ENCODE measurements at places on chromosomes 12 and 14. TPM values are rescaled to one million over a fixed set of nuclear protein-coding genes. Genes with fewer than 3 reads are reported as not detected.

- peaks cover 83% of the 10 kb centered on the region for H3K36me3 ChIP-seq
- no peak overlapping the region for H3K4me3 ChIP-seq
- DNase-seq: no peak
Measured at GRCh38 chr14:23079716-23080115, 15.2 kb downstream of the ACIN1 start.

- H3K4me3 ChIP-seq: no peak overlapping the region
- no peaks in the 10 kb centered on the region for H3K27me3 ChIP-seq
- H3K4me1 ChIP-seq: no peaks in the 10 kb centered on the region
- no peak overlapping the region for H3K27ac ChIP-seq
- no peak for DNase-seq
Measured at GRCh38 chr12:88643685-88644084, 63.4 kb upstream of the KITLG start.

- no peaks in the 10 kb centered on the region for H3K4me1 ChIP-seq
- H3K27ac ChIP-seq: no peak overlapping the region
- no peaks in the 10 kb centered on the region for H3K36me3 ChIP-seq
- DNase-seq: no peak
Measured at GRCh38 chr14:26841920-26842741, 244.3 kb upstream of the NOVA1 start.

The TMEM119 gene
- not detected for total RNA-seq

DNA sequence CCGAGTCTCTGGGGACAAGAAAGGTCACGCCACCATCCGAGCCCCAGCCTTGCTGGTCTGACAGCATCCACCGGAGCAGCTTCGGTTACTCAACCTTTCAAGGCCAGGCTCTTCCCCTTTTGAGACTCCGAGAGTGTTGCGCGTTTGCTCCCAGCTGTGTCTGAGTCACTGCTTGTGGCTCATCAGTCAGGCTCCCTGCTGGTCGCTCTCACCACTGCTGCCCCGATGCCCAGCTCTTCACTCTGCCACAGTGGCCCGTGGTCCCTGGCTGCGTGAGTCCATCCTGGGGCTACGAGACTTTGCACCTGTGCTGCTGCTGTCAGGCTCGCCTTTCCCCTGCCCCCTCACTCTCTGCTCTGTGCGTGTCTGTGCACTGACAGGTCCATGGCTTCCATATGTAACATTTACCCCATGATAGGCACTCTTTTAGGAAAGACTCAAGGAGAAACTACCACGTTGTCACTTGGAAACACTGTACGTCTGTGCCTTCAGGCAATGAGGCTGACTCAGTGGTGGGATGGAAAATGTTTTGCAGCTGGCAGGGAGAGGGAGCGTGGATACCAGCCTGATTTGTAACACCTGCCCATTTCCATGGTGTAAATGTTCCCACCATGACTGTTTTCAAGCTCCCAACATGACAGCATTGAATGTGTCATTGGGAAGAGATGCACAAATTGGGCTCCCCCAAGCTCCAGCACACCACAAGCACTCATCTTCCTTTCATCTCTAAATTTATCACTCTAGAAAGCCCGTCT is 350.7 kb downstream of the TMEM132D start:
- no peak overlapping the region for H3K4me3 ChIP-seq
- H3K4me1 ChIP-seq: no peaks in the 10 kb centered on the region
- H3K27ac ChIP-seq: no peak overlapping the region
- H3K27me3 ChIP-seq: no peaks in the 10 kb centered on the region
- H3K36me3 ChIP-seq: no peaks in the 10 kb centered on the region

The CD163 gene
- 0.07 TPM for total RNA-seq

DNA sequence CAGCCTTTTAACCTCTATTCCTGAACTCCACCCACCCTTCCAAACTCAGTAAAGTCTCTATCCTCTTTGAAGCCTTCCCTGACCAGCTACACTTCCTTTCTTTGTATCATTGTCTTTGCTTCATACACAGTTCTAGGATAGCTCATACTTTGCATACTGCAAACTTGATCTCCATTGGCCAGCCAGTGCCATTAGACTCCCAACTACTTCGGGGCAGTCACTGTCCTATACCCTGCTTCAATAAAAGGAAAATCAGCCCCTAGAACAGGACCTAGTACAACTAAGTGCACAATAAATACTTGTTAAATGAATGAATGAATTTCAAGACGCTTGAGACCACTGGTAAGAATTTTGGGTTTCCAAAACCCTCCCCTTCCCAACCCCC is 521 bp upstream of the PIP4K2C start:
- H3K27me3 ChIP-seq: no peaks in the 10 kb centered on the region
- peaks cover 19% of the 10 kb centered on the region for H3K4me1 ChIP-seq

GRCh38 chr12:52582971-52583456 is 9.4 kb upstream of the KRT74 start:
- no peaks in the 10 kb centered on the region for H3K36me3 ChIP-seq
- no peak for DNase-seq
- H3K27ac ChIP-seq: no peak overlapping the region
- H3K27me3 ChIP-seq: peaks cover 4% of the 10 kb centered on the region
- no peak overlapping the region for H3K4me3 ChIP-seq

DNA sequence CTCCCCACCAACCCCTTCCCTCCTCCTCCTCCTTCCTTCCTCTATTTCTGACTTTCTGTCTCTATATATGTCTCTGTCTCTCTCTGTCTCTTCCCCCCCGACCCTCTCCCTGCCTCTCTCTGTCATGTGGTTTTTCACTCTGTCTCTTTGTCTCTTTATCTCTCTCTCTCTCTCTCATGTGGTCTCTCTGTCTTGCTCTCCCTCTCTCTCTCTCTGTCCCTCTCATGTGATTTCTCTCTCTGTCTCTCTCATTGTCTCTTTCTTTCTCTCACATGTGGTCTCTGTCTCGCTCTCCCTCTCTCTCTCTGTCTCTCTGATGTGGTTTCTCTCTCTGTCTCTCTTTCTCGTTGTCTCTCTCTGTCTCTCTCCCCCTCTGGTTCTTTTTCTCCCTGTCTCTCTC is 59.3 kb downstream of the PHETA1 start:
- no peak overlapping the region for H3K4me3 ChIP-seq
- H3K27ac ChIP-seq: no peak overlapping the region
- H3K36me3 ChIP-seq: peaks cover 4% of the 10 kb centered on the region
- peaks cover 9% of the 10 kb centered on the region for H3K27me3 ChIP-seq
- no peak for DNase-seq

GRCh38 chr12:131900397-131900796 is 6.0 kb downstream of the ULK1 start:
- DNase-seq: no peak
- no peaks in the 10 kb centered on the region for H3K27me3 ChIP-seq
- H3K27ac ChIP-seq: no peak overlapping the region
- no peaks in the 10 kb centered on the region for H3K36me3 ChIP-seq

The CHGA gene
- total RNA-seq: not detected

Data from activated B cell treated with CpG ODN at 0.5 μM for 24 hours (primary cell).